Right ventricle myocardium superior (tissue), 1 donor: ENCODE measurements at places on chromosomes 1 and 21.

DNA sequence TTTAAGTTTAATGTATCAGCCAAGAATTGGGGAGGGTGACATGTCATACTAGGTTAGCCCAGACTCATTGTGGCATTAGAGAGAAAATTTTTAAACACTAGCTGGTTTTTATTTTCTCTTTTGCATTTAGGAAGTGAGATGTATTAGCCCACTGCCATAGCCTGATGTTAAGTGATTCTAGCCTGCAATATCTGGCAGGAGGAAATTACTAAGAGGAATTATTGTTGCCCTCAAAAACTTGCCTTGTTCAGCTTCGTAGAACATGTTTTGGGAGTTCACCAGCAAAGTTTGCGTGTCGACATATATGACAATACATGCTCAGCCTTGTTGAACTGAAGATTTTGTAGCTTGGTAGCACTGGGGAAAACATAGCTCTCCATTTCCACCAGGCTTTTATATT lies 12.5 kb downstream of the ADAM30 start:
- no peak for DNase-seq

DNA sequence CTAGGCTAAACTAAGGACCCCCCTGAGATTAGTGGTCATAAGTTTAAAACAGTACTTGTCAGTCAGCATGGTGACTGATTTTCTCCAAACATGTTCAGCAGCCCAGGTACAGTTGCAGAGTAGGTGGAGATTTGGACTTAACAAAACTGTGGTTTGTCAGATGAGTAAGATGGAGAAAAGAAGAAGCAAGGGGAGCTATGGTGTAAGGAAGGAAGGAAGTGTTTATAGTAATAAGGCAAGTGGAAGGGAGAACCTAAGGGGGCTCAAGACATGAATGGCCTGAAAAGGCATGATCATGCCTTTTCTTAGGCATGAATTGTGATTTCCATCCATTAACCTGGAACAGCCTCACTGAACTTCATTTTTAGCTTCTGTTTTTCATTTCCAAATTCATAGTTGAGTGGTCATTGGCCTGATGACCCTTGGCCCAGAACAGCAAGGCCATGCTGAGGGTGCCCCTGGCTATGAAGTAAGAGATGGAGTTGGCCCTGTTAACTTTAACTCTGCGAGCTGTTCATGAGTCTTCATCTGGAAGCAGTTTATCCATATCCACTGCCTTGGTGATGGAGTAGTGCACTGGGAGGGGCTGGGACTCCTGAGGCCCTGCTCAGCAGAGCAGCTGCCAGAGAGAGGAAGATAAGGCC lies 60.7 kb downstream of the LRRC8D start:
- DNase-seq = no peak

DNA sequence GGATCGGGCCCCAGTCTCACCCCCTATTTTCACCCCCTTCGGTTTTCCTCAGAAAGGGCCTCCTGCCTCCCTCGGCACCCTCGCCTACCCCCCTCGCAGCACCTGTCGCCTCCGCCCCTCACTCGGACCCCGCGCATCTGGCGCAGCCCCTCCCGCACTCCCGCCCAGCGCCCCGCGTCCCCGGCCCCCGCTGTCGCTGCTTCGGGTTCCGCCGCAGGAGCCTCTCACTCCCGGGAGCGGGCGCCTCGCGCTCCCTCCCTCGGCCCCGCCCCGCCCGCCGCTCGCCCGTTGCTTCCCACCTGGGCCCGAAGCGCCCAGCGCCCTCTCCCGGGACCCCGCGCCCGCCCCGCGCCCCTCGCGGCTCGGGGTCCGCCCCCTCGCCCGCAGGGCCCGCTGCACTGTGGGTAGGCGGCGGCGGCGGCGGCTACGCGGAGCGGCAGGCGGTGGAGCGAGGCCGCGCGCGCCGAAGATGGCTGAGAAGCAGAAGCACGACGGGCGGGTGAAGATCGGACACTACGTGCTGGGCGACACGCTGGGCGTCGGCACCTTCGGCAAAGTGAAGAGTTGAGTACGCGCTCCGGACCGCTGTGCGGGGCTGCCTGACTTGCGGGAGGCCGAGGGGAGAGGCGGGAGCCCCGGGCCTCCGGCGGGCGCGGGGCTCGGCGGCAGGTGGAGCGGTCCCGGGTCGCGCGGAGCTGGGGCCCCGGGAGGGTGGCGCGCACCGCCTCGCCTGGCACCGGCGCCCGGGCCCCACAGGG lies at the start of gene PRKAA2:
TSS of gene PRKAA2 (plus strand) at position 396 of the 758 bp plus-strand sequence. CDS start at position 470, 74 bp downstream.
- peak; percentile 63 for DNase-seq

GRCh38 chr1:236338096-236338495 lies 56.0 kb upstream of the EDARADD start:
- DNase-seq = no peak

DNA sequence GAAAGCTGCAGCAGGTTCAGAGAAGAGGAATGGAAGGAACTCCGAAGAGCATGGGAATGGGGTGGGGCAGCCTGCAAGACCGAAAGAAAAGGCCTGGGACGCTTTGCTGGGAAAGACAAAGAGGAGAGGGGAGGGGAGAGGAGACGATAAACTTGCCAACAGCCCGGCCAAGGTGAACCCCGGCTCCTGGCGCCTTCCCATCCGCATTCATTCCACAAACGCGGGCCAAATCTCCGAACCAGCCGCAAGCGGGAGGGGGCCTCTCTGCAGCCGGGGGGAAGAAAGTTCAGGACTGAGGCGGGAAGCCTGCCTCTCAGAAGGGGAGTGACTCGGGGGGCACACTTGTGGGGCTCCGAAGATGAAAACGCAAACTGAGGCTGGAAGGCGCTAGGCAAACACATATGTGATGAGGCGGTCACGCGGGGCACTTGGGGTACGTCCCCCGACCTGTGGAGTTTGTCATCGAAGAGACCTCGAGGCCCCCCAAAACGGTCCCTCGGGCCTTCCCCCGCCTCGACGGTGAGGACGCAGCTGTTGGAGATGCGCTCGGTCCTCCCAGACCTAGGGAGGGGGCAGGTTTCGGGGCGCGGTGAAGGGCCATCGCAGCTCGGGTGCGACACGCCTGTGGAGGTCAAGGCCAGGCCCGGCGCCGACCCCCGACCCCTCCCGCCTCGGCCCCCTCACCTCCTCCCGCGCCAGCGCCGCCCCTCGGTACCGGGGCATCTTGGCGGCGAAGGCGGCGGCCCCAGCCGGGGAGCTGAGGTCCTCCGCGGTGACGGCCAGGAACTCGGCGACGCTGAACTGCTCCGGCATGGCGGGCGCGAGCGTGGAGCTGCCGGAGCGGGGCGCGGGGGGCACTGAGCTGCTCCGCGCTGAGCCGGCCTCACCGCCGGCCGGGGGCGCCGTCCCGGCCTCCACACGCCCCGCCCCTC lies at the start of gene ASAP3:
TSS of gene ASAP3 (minus strand) at position 859 of the 932 bp plus-strand sequence. CDS start at position 813, 46 bp downstream.
- peak; percentile 72 for DNase-seq

GRCh38 chr21:41112740-41113692 lies 54.9 kb upstream of the BACE2 start:
- DNase-seq = no peak

DNA sequence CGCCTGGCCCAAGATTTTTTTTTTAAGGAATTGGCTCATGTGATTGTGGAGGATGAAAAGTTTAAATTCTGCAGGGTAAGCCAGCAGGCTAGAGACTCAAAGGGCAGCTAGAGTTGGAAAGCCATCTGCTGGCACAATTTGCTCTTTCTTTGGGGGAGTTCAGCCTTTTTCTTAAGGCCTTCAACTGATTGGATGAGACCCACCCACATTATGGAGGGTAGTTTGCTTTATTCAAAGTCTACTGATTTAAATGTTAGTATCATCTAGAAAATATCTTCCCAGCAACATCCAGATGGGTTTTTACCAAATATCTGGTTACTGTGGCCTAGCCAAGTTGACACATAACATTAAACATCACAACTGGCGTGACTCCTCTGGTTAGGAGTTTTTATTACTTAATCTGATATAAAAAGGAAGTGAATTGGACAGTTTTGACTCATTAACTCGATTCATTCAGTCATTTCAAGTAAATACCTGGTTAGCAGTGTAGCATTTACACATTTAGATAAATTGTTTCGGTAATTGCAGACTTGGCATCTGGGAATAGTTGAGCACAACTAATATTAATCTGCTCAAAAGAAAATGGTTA lies 12.4 kb downstream of the HOOK1 start:
- no peak for DNase-seq

- no peak for DNase-seq
These were observed 36.2 kb upstream of the LRIG2 start for GRCh38 chr1:113036639-113037321.

- no peak for DNase-seq
These were observed 42.6 kb downstream of the KIRREL1 start for GRCh38 chr1:158035976-158036583.

DNA sequence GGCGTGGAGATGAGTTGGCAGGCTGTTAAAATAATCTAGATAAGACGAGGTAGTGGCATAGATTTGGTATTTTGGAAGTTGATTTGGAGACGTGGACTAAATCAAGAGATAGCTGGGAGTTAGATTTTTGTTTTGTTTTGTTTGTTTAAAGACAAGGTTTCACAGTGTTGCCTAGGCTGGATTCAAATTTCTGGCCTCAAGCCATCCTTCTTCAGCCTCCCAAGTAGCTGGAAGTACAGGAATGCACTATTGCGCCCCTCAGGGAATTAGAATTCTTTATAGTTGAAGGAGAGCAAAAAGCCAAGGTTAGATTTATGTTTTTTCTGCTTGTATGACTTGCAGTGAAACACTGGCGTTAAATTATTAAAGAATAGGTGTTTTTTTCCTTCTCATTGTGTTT lies 22.3 kb upstream of the SNRPE start:
- DNase-seq = no peak

DNA sequence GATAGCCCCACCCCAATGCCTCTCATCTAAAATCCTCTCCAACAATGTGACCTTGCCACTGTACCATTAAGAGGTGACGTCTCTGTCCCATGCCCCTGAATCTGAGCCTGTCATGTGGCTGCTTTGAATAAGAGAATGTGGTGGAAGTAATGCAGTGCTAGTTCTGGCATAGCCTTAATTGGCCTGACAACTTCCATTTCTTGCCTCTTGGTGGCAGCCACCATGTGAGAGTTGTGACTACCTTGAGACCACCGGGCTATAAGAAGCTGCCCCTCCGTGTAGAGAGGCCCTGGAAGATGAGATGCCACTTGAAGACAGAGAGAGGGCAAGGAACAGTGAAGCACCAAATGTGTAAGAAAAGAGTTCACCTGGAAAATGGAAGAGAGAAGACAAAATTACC lies 95.4 kb downstream of the POFUT2 start:
- DNase-seq = no peak

DNA sequence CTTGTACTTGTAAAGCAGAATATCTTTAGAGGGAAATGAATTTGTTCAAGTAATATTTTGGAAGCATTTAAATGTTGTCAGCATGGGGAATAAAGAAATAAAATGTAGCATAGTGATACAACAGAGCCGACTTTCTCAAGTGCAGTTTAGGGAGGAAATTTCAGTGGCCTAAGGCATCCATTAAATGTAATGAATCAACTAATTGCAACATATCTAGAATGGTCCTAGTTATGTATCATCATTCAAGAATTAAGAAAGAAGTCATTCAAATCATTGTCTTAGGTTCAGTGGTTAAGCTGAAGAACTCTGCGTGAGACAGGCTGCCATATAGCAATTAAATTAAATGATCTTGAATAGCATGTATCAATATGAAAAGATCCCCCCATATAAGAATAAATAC lies 360.7 kb downstream of the TBX15 start:
- no peak for DNase-seq

DNA sequence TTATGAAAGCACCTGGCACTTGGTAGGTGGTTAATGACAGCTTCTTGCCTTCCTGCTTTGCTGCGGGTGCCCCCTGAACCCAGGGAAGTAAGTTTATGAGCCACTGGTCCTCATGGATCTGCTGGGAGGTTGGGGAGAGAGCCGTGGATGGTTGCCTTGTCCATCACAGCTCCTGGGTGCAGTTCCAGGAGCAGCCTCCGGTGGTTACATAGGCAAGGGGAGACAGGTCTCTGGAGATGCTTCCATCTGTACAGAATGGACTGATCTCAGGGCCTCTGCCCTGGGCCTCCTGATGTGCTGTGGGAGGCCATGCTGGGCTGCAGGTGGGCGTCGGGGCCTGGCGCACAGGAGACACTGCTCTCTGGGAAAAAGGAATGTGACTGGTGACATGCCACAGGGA lies 31.6 kb upstream of the ARHGEF10L start:
- DNase-seq = no peak

GRCh38 chr1:106254748-106255147 lies 801.7 kb upstream of the PRMT6 start:
- DNase-seq = no peak

DNA sequence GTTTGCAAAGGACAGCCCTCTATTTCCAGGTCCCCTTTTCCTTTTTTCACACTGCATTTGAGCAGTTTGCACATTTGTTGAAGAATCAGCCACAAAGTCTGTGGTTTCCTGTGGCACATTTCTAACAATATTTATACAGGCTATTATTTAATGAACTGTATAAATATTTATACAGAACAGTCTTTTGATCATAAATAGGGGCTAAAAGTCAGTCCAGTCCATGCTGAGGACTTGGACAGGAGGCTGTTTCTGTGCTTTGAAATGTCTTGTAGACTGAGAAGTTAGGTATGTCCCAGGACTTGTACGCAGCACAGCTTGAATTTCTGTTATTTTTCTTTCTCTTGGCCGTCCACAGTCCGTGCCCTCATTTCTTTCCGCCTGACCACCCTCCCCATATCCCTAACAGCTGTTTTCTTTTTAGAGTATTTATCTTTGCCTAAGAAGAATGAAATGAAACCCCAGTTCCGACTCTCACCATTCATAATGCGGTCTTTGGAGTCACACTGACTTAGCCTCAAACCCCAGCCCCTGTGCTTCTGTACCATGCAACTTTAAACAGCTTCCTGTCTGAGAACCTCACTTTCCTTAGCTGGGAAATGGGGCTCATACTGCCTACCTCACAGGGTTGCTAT lies 19.7 kb downstream of the FGGY start:
- no peak for DNase-seq

- DNase-seq = no peak
These were observed 3.3 kb downstream of the CHRM3 start for GRCh38 chr1:239389703-239390102.

DNA sequence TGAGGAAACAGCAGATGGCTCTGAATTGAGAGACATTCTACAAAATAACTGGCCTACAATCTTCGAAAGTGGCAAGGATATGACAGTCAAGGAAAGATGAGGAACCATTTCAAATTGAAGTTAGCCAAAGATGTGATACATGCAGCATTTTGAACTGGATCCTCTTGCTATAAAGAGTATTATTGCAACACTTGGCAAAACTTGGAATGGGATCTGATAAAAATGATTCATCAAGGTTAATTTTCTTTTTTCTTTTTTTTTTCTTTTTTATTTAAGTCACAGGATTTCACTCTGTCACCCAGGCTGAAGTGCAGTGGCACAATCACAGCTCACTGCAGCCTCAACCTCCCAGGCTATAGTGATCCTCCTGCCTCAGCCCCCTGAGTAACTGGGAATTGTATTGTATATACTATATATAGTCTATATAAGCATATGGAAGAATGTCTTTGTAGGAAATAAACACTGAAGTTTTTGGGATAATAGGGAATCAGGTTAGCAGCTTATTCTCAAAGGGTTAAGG lies 49.8 kb upstream of the GJA8 start:
- no peak for DNase-seq

DNA sequence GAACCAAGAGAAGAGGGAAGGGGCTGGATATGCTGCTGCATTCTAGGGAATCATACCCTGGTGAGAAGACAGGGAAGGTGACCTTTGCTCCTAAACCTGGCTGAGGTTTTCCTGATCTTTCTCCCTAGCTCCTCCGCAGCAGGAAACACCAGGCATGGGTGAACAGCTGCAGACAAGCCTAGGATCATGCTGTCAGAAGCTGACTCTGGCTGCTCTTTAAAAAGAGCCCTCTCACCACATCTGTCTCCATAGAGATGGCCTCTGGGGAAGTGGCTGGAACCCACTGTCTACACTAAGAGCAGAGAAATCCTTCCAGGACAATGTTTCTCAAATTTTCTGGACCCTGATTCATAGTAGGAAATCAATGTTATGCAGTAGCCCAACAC lies 57.6 kb downstream of the CD34 start:
- no peak for DNase-seq

- DNase-seq = no peak
These were observed 36.4 kb upstream of the STUM start for GRCh38 chr1:226512076-226512728.
